Upper lobe of left lung (tissue), 6 donors: ENCODE measurements at places on chromosomes 6 and 20. TPM values are rescaled to one million over a fixed set of nuclear protein-coding genes. Genes with fewer than 3 reads are reported as not detected.

GRCh38 chr20:15802020-15802419, 771.2 kb downstream of the KIF16B start:
- no peaks in the 10 kb centered on the region for H3K27me3 ChIP-seq
- no peaks in the 10 kb centered on the region for H3K36me3 ChIP-seq
- no peaks in the 10 kb centered on the region for H3K4me1 ChIP-seq
- no peak overlapping the region for H3K27ac ChIP-seq
- no peak overlapping the region for H3K4me3 ChIP-seq

- no peaks in the 10 kb centered on the region for H3K27me3 ChIP-seq
- no peaks in the 10 kb centered on the region for H3K4me1 ChIP-seq
- H3K4me3 ChIP-seq = no peak overlapping the region
- H3K36me3 ChIP-seq = no peaks in the 10 kb centered on the region
Measured at GRCh38 chr6:110573537-110573936, 97.1 kb upstream of the SLC22A16 start.

GRCh38 chr20:33609504-33609903, 52.6 kb upstream of the C20orf144 start:
- peaks cover 7% of the 10 kb centered on the region for H3K36me3 ChIP-seq
- H3K4me3 ChIP-seq = no peak overlapping the region
- no peak for DNase-seq
- no peak overlapping the region for H3K27ac ChIP-seq

DNA sequence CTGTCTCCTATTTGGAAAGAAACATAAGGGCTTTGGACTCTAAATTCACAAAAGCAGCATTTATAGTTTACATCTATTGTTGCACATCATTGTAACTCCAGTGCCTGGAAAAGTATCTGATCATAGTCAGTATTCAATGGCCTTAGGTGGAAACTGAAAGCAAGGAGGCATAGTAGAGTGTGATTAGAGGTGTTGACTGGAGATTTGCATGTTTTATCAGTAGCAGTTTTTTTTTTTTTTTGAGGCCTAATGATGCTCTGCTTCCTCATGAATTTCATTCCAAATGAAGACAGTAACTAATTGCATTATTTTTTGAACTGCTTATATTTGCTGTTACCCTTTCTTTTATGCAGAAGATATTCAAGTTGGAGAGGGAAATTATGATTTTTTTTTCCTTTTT, 213.2 kb upstream of the FLRT3 start:
- H3K27ac ChIP-seq = no peak overlapping the region
- H3K4me1 ChIP-seq = no peaks in the 10 kb centered on the region
- H3K4me3 ChIP-seq = no peak overlapping the region

DNA sequence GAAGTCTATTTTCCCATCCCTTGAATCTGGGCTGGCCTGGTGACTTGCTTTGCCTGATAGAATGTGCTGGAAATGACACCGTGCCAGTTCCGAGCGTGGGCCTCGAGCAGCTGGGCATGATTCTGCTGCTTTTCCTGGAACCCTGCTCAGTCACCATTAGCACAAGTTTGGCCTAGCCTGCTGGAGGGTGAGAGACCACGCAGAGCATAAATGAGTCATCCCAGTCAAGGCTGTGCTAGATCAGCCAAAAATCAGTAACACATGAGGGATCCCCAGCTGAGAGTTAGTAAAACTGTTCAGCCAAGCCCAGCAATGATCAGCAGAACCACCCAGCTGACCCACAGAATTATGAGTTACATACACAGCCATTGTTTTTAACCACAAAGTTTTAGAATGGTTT, 74.8 kb upstream of the TOP1 start:
- no peaks in the 10 kb centered on the region for H3K27me3 ChIP-seq
- DNase-seq = no peak
- H3K27ac ChIP-seq = no peak overlapping the region

DNA sequence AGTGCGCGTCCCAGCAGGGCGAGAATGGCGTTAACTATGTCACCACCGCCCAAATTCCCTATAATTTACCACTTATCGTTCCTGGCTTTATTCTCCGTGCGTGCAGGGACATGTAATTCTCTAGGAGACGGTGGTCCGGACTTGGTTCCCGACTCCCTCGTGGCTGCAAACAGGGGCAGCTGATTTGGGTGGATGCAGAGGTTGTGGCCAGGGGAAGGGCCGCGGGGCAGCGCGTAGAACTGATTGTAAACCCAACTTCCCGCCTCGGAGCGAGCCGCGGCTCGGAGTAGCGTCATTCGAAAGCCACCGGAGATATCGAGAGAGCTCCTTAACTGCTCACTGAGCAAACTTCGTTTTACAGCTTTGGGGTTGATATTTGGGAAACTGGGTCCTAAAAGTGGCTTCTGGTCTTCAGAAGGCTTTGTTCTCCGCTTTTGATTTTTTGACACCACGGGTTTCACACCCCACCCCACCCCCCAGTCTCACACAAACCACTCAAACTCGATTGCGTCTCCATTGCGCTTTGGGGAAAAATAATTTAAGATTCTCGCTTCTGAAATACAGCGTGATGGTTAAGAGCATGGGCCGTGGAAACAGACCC, 17.5 kb upstream of the ZSCAN9 start:
- H3K4me1 ChIP-seq = peaks cover 7% of the 10 kb centered on the region
- no peak for DNase-seq
- no peak overlapping the region for H3K27ac ChIP-seq
- peaks cover 4% of the 10 kb centered on the region for H3K27me3 ChIP-seq
- peak overlapping the region; percentile 35 for H3K4me3 ChIP-seq
- no peaks in the 10 kb centered on the region for H3K36me3 ChIP-seq

GRCh38 chr6:89021629-89022028, 58.2 kb upstream of the RNGTT start:
- no peaks in the 10 kb centered on the region for H3K36me3 ChIP-seq
- H3K4me3 ChIP-seq = no peak overlapping the region
- no peak overlapping the region for H3K27ac ChIP-seq

DNA sequence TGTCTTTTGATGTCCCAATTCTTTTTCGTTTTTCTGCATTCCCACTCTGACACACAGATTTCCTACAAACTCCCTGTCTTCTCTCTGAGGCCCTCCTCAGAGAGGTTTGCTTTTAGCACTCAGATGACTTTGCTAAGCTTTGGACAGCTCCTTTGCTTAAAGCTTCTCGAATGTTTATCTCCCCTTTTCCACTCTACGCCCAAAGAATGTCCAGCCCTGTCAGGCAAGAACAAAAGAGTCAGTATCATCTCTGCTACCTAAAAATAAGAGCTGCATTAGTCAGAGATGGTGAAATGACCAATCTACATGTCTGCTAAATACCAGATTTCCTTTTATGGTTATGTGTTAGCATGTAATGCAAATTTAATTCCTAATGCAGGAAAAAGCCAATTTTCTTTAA, 56.8 kb downstream of the PREP start:
- H3K4me3 ChIP-seq = no peak overlapping the region
- DNase-seq = no peak
- peaks cover 22% of the 10 kb centered on the region for H3K36me3 ChIP-seq
- H3K27me3 ChIP-seq = no peaks in the 10 kb centered on the region

- H3K27ac ChIP-seq = no peak overlapping the region
- peak overlapping the region; percentile 26 for H3K4me3 ChIP-seq
- no peak for DNase-seq
- H3K4me1 ChIP-seq = peaks cover 11% of the 10 kb centered on the region
Measured at GRCh38 chr6:27616328-27617045, 143.6 kb upstream of the ZNF184 start.

DNA sequence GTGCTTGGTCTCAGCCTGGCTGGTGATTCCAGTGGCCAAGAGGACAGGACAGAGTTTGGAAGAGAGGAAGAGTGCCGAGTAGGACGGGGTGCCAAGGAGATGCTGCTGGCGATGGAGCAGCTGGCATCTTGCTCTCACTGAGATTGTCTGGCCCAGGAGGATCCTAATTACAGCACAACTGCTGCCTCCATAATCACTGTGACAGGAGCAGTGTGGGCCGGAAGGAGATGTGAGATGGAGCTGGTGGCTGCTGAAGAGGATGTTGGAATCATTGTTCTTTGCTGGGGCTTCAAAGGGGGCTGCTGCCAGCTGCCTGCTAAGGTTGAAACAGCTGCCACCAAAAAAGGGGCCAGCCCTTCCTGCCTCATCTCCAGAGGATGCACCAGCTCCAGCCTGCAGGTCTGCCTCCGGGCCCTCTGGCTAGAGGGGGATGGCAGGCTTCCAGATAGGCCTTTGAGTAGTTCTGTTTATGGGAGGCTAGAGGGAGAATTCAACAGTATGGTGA, 214.4 kb downstream of the RNF144B start:
- H3K4me3 ChIP-seq = no peak overlapping the region
- H3K27me3 ChIP-seq = no peaks in the 10 kb centered on the region
- no peaks in the 10 kb centered on the region for H3K36me3 ChIP-seq
- no peak overlapping the region for H3K27ac ChIP-seq

- no peaks in the 10 kb centered on the region for H3K4me1 ChIP-seq
- no peak overlapping the region for H3K27ac ChIP-seq
- no peaks in the 10 kb centered on the region for H3K36me3 ChIP-seq
- no peak overlapping the region for H3K4me3 ChIP-seq
Measured at GRCh38 chr20:12874933-12875332, 133.8 kb upstream of the SPTLC3 start.

DNA sequence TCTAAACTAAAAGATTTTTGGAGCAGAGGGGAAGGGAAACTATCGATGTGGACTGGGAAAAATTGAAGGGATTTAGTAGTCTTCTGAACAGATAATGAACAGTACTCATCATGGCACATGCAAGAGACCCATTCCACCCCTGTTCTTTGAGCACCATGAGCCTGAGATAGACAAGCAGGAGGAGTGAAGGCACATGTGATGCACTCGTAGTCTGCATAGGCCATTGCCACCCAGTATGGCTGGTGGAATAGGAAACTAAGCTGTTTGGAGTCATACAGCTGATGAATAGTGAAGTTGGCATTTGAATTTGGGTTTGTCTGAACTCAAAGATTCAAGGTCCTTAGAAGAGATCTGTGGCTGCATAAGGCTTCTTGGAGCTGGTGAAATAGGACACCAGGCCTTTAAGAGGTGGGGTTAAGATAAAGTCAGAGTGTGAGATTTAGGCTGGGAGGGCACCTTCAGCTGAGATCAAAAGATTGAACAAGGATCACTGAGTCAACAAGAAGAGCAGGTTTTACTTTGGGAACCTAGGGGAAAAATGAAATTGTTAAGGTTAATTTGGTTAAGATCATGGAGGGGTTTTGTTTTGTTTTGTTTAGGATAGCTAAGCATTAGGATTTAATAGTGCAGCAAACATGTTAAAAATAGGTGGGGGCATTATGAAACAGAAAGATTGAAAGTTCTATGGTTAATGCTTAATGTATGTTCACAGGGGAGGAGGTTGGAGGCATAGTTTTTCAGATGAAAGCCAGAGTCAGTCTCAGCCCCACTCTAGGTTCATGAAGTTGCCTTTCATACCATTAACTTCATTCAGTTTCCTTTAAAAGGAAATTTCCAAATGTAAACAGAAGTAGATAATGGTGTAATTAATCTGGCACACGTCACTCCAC, 148.8 kb downstream of the ARID1B start:
- no peak overlapping the region for H3K4me3 ChIP-seq
- H3K4me1 ChIP-seq = peaks cover 15% of the 10 kb centered on the region
- H3K27me3 ChIP-seq = no peaks in the 10 kb centered on the region
- DNase-seq = no peak
- H3K36me3 ChIP-seq = no peaks in the 10 kb centered on the region

DNA sequence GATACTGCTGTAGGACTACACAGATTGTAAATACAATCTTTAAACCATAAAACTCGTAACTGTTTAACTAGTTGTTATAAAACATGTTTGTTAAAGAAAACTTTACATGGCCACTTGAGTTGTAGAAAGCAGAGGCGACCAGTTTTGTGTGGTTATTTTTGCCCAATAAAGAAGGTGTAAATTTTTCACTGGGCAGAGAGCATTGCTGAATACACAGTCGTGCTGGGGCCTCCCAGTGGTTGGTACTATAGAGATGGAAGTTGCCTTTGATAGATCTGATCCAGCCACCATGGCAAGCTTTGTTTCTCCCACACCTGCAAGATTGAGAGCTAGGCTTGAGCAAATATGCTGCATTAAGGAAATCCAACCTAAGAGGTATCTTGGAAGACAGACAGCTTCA, 34.0 kb upstream of the YWHAB start:
- H3K27ac ChIP-seq = no peak overlapping the region
- no peaks in the 10 kb centered on the region for H3K4me1 ChIP-seq
- no peak for DNase-seq
- no peaks in the 10 kb centered on the region for H3K36me3 ChIP-seq
- H3K27me3 ChIP-seq = no peaks in the 10 kb centered on the region

DNA sequence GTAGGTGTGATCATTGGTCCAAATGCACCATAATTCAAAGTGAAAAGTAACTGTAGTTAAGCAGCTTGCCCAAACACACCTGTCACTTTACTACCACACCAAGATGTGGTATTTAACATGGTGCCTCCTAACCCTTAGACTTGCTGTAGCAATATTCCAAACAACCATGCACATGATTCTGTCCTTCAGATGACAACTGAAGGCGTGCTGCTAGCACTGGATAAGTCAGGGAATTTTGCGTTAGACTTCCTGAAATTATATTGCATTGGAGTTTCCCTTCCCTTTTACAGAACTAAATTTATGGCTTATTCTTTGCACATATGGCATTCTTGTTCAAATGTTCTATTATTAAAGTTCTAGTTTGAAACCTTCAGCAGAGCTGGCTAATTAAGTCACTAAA, 106.2 kb downstream of the ARHGAP18 start:
- H3K36me3 ChIP-seq = peaks cover 17% of the 10 kb centered on the region
- H3K4me3 ChIP-seq = no peak overlapping the region
- H3K27ac ChIP-seq = no peak overlapping the region
- no peaks in the 10 kb centered on the region for H3K27me3 ChIP-seq

DNA sequence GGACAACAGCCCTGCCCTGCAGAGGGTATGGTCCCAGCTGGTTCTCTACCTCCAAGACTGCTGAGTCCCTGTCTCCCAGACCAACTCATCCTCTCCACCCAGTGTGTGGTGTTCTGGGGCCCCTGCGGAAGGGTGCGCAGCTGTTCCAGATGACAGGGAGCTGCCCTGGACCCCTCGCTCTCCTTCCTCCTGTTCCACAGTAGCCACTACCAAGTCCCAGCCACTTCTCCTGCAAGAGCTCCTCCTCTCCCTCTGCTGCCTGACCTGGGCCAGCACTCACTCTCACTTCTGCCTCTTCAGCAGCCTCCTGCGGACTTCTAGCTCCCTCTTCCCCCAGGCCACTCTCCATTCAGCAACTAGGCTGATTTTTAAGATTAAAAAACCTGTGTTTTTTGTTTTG, 40.1 kb upstream of the TMEM181 start:
- DNase-seq = no peak
- H3K4me3 ChIP-seq = no peak overlapping the region
- H3K27me3 ChIP-seq = peaks cover 5% of the 10 kb centered on the region

DNA sequence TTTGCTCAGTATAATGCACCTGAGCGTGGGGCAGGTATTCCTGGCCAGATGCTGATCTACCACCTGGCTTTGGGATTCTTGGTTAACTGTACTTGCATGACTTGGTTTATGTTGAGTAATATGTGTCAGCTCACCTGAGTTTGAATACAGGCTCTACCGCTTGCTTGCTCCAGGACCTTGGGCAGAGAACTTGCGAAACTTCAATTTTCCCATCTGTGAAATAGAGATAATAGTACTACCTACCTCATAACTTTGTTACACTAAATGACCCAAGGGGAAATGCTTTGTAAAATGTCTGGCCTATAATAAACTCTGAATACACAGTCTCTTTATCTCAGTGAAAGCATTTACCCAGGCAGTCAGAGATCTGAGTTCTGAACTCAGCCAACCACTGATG, 51.8 kb downstream of the SCAND1 start:
- no peak overlapping the region for H3K4me3 ChIP-seq
- H3K36me3 ChIP-seq = peaks cover 20% of the 10 kb centered on the region
- no peak overlapping the region for H3K27ac ChIP-seq
- H3K4me1 ChIP-seq = no peaks in the 10 kb centered on the region

FOXP4 gene
- total RNA-seq = 21.0 TPM

GLP1R gene
- total RNA-seq = not detected

SCRT2 gene
- total RNA-seq = not detected

HMGA1 gene
- 19.9 TPM for total RNA-seq

ZC2HC1B gene
- total RNA-seq = not detected

ATP9A gene
- 15.7 TPM for total RNA-seq
